Cerebellum (tissue), 4 donors: ENCODE measurements at places on chromosomes 4 and X.

GRCh38 chr4:185778307-185778706, 33.7 kb downstream of the SORBS2 start:
- no peak for DNase-seq

DNA sequence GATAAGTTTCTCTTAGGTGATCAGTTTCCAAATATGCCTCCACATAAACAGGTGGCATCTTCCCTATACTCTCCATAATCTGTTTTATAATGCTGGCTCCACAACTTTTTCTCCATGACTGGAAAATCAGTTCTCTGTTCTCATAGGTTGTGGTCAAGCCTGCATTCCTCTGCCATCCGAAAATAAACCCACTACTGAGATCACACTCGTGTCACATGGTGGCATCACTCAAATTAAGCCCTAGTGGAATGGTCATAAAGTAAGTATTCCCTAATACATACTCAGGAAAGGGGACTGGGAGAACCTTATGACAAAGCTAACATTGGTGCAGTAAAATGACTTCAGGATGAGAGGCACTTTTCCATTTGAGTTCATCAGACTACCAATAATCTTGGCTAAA, 37.6 kb downstream of the MAGED4B start:
- no peak for DNase-seq

- DNase-seq = no peak
Measured at GRCh38 chr4:87497159-87497558, 32.0 kb downstream of the SPARCL1 start.

GRCh38 chr4:90842960-90843359, 715.8 kb downstream of the CCSER1 start:
- DNase-seq = no peak

- DNase-seq = no peak
Measured at GRCh38 chr4:15917297-15917696, 21.2 kb downstream of the FGFBP1 start.

- DNase-seq = peak; percentile 91
Measured at GRCh38 chr4:183504930-183505610, at the start of gene ING2. ING2 (plus strand) TSS chr4:183505058; CDS start chr4:183505196, 138 bp downstream.

DNA sequence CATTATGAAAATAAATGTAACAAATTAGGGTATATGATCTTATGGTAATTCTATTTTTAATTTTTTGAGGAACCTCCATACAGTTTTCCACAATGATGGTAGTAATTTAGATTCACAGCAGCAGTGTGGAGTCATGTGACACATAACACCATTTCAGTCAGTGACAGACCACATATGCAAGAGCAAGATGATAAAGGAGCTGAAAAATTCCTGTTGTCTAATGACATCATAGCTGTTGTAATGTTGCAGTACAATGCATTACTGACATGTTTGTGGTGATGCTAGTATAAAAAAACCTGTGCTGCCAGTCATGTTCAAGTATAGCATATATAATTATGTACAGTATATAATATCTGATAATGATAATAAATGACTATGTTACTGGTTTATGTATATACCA, 28.5 kb downstream of the EMCN start:
- DNase-seq = no peak

DNA sequence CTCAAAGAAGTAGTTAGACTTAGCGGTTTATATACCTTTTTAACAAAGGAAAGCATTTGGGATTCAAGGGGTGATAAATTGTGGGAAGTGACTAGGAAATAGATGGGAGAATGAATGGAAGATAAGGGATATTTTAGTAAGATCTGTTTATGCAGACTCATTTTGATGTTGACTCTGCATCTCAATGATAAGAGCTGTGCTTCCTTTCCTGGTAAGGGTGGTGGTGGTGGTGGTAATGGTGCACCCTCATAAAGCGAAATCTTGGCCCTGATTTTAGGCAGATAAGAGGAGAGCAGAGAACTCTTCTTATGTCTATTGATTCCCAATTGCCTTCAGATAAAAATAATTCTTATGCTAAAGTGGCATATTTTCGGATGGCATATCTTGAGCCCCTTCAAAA, 197.1 kb downstream of the SPRY1 start:
- no peak for DNase-seq

- DNase-seq = no peak
Measured at GRCh38 chr4:8333726-8334460, 64.3 kb downstream of the HTRA3 start.

- DNase-seq = no peak
Measured at GRCh38 chr4:86977621-86978184, 42.9 kb downstream of the AFF1 start.

DNA sequence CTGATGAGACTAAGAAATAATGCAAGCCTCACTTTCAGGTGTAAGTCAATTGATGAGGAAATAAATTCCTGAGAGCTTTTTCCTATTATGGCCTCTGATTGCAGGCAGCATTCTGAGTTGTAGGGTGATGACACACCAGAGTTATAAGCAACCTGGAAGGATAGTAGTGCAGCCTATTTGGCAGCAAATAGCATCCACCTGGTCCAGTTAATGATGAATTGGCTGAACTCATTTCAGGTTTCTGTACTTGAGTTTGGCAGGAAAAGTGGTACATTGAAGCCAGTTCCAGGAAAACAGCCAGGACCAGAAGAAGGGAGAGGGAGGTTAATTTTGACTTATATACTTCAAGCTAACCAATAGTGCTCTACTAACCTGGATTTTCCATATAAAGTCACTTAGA, 316.8 kb downstream of the NAF1 start:
- DNase-seq = peak; percentile 62

DNA sequence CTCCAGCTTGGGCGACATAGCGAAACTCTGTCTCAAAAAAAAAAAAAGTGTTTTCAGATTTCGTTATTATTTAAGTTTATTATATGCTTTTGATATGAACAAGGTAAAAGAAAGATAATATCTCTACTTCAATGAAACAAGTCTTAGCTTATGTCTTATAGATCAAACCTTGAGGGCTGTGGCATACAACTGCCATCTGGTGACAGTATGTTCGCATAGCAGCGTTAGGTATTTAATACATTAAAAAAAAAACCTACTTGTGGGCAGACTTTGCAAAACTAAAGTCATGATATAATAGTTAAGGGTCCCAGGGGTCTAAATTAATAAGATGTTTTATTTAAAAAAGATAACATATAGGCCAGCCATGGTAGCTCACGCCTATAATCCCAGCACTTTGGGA, 161.2 kb upstream of the AMOT start:
- no peak for DNase-seq

DNA sequence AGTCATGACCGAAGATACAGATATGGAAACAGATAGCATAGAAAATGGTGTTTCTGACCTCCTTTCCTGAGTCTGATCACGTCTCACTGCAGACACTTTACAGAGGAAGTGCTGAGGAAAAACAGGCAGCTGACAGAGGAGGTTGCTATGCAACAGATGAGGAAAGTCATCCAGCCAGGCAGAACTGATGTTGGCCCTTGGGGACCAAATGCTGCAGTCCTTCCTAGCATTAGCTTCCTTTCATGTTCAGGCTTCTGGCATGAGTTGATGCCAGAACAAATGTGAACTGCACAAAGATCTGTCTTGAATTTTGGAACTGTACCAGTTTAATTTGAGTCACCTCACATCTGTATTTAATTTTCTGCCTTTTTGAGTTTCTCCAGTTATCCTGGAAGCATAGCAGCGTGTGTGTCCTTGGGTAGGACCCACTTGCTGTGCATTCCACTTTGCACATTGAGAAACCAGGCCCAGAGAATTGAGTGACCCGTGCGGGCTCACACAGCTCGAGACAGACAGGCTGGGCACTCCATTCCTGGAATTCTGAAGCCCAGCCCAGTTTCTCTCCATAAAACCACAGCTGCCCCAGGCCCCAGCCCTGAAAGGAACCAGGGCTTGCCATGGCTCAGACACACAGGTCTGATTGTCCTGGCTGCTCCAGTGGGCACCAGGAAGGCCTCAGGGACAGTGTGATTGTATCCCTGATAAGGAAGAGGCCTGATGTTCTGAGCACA, 1.4 kb upstream of the MAGED1 start:
- no peak for DNase-seq

DNA sequence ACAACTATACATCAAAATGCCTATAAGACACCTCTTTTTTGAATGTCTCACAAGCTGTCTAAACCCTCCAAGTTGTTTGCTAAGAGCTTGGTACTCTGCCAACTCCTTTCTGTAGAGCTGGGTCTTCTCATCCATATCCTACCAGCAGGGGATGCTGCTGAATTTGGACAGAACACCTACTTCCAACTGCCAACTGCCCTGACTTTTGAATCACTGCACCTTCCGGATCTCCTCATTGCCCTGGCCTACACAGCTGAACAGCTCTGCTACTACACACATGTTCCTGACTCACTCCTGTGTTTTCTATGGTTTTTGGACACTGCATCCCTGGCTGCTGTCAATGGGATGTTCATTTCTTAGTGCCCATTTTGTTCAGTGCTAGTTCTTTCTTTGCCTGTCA, 18.7 kb downstream of the FAM184B start:
- DNase-seq = no peak

GRCh38 chr4:80521438-80521837, 185.9 kb downstream of the CFAP299 start:
- no peak for DNase-seq

DNA sequence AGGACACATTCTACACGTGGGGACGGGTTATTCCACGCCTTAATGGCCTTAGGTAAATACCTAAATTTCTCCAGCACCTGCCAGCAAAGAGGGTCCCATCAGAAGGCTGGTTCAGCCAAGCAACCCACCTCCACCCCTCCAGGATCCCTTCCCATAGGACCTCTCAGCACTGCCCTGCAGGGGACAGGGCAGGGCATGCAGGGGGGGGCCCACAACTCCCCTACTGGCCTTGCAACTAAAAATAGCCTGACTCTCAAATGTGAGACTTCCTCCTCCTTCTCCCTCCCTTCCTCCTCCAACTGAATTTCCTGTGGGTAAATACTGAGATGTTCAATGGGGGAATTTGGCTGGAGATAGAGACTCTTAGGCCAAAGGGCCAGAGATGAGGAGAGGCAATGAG, 6.3 kb downstream of the LAS1L start:
- DNase-seq = no peak

- no peak for DNase-seq
Measured at GRCh38 chrX:45749375-45749774, 548.7 kb upstream of the DIPK2B start.

DNA sequence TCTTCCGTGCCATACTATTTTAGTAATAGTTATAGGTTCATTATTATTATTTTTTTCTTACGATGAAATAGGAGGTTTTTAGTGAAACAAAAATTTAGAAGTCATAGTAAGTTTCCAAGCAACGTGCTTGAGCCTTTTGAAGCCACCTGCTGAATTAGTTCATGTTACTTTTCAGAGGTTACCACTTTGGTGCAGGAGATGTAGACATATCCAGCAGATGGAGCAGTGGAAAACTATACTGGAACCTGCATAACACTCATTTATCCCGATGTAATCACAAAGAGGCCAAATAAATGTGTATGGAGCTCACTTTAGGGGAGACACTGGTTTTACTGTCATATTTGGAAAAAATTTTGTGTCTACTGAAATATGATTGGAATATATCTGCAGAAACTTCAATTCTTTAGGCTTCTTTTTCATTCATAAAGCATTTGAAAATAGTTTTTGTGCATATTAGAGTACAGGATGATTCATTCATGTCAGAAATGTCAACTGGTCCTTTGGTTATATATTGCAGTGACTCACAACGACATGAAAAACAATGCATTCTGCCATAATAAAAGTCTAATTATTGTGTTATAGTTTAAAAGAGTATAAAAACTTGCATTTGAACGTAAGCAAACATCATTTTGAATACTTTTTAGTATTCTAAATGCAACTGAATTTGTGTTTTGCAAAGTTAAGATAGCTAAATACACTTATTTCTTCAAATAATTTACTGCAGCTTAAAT, 2182.9 kb upstream of the TENM3 start:
- peak; percentile 21 for DNase-seq

- peak; percentile 70 for DNase-seq
Measured at GRCh38 chr4:43763029-43763610, 685.5 kb downstream of the KCTD8 start.

- DNase-seq = no peak
Measured at GRCh38 chr4:86894455-86894854, 2.2 kb upstream of the C4orf36 start.

DNA sequence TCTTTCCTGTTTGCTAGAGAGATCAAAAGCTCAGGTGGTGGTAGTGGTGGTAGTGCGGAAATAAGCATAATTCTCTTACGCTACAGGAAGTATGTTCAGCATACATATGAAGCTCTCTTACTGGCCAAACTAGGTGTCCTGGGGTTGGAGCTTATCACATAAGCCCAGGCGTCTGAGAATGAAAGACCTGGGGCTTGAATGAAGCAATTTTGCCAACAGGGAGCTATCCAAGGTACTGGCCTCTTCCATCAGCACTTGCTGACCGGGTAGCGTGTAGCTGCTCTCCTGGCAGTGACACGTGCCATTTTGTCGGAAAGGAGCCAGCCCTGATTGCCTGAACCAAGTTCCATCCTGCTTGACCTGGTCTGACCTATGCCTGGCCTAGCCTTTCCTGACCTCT, 65.9 kb upstream of the HPF1 start:
- no peak for DNase-seq

GRCh38 chr4:124318292-124318691, 394.2 kb downstream of the ANKRD50 start:
- no peak for DNase-seq

DNA sequence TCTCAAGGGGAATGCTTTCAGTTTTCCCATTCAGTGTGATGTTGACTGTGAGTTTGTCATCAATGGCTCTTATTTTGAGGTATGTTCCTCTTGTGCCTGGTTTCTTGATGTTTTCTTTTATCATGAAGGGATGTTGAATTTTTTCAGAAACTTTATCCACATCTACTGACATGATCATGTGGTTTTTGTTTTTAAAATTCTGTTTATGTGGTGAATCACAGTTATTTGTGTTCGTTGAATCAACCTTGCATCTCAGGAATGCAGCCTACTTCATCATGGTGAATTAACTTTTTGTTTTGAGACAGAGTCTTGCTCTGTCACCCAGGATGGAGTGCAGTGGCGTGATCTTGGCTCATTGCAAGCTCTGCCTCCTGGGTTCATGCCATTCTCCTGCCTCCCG, 263.1 kb upstream of the KLF3 start:
- DNase-seq = no peak

DNA sequence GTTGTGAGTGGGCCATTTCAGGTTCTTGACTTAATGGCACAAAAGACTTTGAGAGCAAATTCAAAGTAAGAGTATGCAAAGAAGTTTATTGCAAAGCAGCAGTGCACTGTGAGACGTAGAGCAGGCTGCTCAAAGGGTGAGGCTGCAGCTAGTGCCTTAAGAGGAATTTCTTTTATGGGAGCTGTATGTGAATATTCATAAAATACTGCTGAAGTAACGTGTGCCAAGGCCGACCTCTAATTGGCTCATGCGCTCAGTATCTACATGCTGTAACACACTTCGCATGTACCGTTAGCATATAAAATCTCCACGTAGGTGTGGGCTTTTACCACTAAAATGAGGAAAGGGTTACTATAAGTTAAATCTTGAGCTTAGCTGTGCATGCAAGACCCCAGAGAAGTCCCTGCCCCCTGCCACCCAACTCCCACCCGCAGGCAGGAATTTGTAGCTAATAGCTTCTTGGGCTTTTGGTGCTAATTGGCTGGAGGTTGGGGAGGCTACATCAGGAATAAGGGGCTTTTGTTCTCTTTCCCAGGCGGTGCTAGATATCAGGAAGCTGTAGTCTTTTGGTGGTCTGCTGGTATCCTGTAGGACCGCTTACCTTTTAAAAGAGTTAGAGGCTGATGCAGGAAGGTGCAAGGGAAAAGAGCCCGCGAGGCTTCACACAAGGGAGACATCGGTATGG, 47.6 kb downstream of the FSTL5 start:
- no peak for DNase-seq

- DNase-seq = no peak
Measured at GRCh38 chr4:32142075-32142474, 1421.9 kb downstream of the PCDH7 start.

GRCh38 chr4:113758372-113758771, 3.2 kb downstream of the CAMK2D start:
- no peak for DNase-seq

GRCh38 chrX:48569958-48570357, 4.3 kb upstream of the RBM3 start:
- DNase-seq = no peak
